ENCODE measurements at places on chromosomes 13 and 19.

DNA sequence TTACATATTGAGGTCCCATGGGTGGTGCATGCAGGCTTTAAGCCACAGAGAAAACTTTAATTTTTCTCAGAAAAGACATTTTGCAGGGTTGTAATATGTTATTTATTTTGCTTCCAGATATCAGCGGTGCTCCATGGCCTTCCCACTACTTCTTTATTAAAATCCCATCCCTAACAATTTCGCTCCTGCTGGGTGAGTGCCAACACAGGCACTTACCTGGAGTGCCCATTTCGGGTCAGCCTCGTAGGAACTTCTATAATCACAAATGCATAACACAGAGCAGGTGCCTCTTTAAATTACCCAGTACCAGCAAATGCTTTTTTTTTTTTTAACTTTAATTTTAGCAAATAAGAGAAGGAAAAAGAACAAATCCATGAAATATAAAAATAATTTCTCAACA, 86.4 kb downstream of the EFNB2 start:
- DNase-seq = no peak

GRCh38 chr19:30584090-30584489, 211.9 kb downstream of the ZNF536 start:
- DNase-seq = no peak

DNA sequence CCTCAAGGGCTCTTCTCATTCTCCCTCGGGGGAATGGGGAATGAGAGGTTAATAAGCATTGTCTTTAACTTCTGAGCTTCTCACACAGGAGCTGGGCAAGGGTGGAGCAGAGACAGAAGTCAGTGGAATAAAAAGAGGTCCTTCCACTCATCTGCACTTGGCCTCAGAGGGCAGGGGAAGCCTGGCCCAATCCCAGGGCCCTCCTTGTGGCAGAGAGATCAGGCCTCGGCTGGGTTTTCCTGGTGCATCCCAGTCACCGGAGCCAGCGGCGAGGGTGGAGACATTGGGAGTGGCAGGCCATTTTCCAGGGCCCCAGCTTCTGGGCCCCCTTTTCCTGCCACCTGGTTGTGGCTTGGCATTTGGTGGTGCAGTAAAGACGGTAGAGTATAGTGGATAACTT, 10.6 kb downstream of the CALM3 start:
- DNase-seq = no peak

DNA sequence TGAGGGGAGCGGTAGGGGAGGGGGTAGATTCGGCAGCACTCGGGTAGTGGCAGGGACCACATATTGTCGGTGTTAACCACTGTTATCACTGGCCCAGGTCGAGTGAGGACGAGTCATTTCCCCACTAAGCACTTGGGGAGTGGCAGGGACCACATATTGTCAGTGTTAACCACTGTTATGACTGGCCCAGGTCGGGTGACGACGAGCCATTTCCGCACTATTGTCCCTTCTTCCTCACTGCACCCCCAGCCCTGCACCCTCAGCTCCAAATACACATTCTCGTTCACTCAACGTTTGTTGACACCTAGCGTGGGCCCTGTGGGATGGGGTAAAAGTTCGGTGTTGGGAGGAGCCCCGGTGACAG, 467 bp upstream of the CLN5 start:
- DNase-seq = no peak

DNA sequence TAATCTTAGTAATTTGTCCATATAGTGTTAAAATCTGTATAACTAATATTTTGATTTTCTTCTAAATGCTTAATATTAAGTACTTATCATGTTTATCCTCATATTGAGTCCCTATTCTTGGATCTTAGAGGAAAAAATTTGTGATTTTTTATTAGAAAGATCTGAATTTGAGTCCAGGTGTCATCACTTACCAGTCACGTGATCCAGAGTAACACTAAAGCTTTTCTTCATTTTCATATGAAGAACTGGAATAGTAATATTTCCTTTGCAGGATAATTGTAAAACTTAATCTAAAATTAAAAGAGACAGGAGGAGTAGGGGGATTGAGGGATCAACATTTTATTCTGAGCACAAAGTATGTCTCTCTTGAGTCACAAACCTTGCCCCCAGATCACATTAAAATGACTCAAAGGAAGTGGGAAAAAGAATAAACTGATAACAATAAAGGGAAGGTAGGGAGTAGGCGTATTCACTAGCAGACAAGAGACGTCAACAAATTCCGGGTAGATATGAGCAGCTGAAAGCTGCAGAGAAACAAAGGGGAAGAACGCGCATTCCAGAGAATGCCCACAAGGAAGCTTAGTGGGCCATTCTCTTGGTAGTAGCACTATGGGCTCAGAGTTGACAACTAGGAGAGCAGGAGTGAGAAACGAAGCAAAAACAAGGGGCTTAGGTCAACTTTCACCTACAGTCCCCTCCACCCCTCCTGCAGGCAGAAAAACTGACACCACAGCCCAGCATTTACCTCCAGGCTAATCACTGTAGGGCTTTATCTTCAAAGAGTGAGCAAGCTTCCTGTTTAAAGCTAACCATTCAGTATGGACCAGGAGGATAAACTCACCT, 123.1 kb downstream of the SPRY2 start:
- DNase-seq = no peak

DNA sequence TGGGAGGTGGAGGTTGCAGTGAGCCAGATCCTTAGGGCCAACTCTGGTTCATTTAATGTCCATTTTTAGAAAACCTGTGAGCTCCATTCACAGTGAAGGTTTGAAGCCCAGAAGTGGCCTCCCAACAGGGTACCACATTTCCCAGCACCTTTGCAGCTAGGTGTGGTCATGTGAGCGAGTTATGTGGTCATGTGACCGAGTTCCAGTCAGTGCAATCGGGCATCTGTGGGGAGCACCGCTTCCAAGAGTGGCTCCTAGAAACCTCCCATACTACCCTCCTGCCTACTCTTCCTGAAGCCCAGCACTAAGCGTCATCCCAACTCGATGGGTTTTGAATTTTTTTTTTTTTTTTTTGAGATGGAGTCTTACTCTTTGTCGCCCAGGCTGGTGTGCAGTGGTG, 663 bp upstream of the PLA2G4C start:
- no peak for DNase-seq

GRCh38 chr19:56832352-56832928, 8.1 kb downstream of the PEG3 start:
- DNase-seq = no peak

- peak; percentile 11 for DNase-seq
Measured at GRCh38 chr19:49301165-49301865, 23.7 kb downstream of the SLC6A16 start.

DNA sequence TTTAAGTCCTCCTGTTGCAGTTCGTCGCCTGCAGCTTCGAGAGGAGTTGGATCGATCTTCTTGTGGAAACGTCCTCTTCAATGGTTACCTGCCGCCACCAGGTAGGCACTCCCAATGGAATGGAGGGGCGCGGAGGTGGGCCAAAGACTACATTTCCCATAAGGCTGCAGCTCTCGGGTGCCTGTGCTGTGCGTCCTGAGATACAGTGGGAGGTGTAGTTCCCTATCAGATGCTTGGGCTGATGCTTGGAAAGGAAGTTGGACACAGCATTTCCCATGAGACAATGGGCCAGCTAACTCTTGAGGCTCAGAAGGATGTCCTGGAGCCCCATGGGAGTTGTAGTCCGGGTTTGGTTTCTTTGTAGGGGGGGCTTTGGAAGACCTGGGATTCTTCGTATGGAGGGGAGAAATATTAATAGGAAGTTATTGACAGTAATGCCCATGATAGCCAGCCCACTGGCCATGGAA, 1.8 kb downstream of the SHKBP1 start:
- no peak for DNase-seq

DNA sequence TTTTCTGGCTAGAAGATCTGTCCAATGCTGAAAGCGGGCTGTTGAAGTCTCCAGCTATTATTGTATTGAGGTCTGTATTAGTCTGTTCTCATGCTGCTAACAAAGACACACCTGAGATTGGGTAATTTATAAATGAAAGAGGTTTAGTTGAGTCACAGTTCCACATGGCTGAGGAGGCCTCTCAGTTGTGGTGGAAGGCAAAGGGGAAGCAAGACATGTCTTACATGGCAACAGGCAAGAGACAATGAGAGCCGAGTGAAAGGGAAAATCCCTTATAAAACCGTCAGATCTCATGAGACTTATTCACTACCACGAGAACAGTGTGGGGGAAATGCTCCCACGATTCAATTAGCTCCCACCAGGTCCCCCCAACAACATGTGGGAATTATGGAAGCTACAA, 980.4 kb downstream of the SLITRK5 start:
- no peak for DNase-seq

DNA sequence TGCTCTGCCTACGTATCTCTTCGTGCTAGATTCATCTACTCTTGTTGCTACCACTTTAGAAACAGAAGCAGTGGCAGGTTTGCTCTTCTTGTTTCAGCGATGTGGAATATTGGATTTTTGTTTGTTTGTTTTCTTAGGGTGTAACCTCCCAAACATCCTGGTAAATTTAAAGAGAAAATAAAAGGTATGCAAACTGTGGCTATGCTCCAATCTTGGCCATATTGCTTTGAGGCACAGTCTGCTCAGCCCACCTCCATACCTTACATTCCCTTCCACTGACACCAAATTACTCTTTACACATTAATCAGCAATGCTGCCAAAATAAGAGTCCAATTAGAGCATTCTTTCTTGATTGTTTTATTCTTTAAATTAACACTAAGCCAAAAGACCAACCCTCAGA, 25.2 kb upstream of the UBL3 start:
- DNase-seq = no peak

DNA sequence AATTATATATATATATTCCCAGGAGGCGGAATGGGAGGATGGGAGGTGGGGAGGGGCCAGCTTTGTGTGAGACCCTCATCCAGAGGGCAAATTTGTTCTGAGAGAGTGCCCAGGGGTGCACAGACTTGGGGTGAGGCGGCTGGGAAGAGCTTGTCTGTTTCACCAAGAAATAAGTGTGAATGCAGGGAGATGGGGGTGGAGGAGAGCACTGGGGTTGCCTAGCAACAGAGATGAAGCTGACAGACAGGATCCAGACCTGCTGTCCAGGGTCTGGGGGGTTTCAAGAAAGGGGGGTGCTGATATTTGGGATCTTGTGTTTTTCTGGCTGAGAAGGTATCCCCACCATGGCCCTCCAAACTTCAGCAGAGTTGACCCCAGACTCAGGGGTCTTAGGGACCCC, 18.6 kb upstream of the TNFAIP8L1 start:
- no peak for DNase-seq

- DNase-seq = no peak
Measured at GRCh38 chr13:95289020-95289444, 12.2 kb downstream of the ABCC4 start.

DNA sequence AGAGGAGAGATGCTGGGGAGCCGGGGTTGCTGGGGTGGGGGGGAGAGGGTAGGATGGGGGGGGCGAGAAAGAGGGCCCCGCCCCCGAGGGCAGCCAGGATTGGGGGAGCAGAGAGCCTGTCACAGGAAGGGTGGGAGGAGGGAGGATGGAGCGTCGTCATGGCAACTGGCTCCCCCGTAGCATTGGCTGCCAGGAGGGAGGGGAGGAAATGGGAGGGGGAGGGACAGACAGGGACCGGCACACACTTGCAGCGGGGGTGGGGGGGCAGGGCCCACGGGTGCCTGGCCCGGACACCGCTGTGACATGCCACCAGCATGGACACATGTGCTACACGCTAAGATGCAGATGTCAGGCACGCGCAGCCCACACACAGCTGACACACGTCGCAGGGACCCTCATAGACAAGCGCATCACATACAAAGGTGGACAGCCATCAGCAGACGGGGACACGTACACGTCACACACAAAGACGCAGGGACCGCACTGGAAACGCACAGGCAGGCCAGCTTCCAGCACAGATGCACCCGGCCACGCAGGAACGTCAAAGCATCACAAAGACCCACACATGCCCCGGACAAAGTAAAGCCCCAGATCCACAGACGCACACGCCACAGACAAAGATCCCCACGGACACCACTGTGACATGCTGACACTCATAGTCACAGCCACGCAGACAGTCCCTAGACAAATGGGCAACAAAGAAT, at the start of gene LMTK3:
LMTK3 (minus strand) TSS at position 36 of the 704 bp plus-strand sequence. CDS start 259 bp downstream, outside the sequence.
- DNase-seq = peak; percentile 8

DNA sequence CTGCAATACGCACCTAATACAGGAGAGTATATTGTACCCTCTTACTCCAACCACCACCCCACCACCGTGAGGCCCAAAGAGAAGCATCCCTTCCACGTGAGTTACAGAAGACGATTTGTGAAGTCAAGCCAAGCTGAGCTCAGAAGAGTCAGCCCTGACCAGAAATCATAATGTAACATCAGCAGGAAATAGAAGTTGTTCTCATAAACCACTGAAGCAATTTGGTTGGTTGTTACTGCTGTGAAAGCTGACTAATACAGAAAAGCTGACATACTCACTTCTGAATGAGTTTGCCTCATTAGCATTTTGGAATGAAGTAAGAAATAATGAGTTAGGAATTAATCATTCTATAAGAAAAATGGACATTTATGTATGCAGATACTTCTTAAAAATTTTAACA, 749.4 kb upstream of the SLC10A2 start:
- DNase-seq = no peak

GRCh38 chr13:21701460-21701859, 30.6 kb downstream of the FGF9 start:
- DNase-seq = no peak

GRCh38 chr19:41575998-41576397, at the start of gene CEACAM21:
CEACAM21 (plus strand) TSS chr19:41576166; CDS start chr19:41576275, 109 bp downstream.
- no peak for DNase-seq

GRCh38 chr13:31997641-31998040, 33.9 kb upstream of the FRY start:
- no peak for DNase-seq

GRCh38 chr13:70723732-70724131, 615.5 kb upstream of the KLHL1 start:
- no peak for DNase-seq

DNA sequence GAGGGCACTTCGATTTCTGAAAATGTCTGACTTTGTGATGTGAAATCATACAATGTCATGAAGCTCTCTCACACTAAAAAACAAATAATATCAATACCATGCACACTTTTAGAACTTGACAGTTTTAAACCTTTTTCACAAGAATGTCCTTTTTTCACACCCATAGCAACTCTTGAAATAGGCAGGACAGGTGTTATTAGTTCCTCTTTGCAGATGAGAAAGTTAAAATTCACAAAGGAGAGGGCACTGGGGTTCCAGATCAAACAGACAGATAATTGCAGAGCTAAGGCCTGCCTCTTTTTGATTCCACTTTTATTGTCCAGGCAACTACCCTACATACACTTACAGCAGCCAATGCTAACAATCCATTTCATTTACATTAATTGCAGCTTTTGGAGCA, 142.8 kb downstream of the KLF12 start:
- DNase-seq = no peak

Measured in SHP77 (cell line).